ENCODE measurements at places on chromosomes 4 and X.

GRCh38 chr4:31807036-31807435, 1086.9 kb downstream of the PCDH7 start:
- DNase-seq = no peak

GRCh38 chr4:179709961-179710624, 2267.9 kb upstream of the AGA start:
- DNase-seq = no peak

DNA sequence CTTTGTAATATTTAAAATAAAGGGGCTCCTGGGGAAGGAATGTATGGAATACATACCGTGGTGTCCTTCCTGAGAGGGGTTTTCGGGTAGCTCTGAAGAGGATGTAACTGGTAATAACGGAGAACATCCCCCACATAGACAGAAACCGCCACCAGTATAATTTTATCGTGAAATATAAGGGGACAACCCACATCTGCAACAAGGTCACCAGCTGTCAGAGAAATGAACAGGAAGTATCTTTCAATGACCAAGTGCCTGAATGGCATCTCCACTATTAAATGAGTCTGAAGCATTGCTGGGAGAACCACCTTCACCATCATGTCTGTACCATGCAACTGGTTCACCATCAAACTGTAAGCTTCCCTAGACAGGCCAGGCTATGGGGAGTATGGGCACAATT, 31.7 kb downstream of the RNF175 start:
- DNase-seq = no peak

GRCh38 chr4:138832563-138832962, 183.0 kb upstream of the NOCT start:
- DNase-seq = no peak

DNA sequence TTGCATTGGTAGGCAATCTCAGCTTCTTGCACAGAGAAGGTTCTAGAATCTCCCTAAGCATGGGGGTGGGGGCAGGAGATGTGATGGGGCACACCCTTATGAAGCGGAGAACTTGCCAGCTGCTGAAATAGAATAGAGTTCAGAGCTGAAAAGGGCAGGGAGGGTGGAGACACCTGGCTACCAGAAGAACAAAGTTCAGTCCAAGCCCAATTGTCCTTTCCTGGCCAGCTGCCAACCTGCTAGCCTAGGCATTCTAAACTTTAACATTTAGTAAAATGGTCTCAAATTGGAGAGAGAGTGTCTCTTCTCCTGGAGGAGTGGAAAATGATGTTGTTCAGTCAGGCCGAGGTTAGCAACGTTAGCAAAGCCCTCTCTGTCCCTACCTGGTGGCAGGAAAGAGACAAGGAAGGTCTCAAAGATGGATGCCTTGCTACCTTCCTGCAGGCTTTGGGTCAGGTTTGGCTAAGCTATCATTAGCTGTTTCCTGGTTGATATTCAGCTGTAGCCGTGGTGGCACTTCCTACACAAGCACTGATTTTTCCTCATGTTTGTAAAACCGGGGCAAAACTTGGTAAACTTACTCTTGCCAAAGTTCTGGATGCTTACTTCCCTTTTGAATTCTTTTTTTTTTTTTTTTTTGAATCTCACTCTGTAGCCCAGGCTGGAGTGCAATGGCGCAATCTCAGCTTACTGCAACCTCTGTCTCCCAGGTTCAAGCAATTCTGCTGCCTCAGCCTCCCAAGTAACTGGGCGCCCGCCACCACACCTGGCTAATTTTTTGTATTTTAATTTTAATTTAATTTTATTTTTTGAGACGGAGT, 34.7 kb upstream of the NYX start:
- DNase-seq = no peak

DNA sequence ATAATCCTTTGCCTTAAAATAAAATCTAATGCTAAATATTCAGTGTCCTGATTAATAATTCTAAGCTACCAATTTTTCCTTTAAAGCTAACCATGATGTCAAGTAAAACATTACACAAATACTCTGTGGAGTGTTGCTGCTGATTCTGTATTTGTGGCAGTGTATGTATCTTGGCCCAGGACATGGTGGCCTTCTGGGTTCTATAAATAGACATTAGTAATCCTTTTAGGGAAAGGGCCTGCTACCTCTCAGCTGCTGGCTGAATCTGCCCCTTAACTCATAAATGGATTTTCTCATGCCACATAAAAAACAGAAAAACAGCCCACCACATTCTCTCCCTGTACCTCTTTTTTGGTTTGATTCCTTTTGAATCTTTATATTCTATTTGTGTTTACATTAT, 1.2 kb upstream of the XK start:
- no peak for DNase-seq

DNA sequence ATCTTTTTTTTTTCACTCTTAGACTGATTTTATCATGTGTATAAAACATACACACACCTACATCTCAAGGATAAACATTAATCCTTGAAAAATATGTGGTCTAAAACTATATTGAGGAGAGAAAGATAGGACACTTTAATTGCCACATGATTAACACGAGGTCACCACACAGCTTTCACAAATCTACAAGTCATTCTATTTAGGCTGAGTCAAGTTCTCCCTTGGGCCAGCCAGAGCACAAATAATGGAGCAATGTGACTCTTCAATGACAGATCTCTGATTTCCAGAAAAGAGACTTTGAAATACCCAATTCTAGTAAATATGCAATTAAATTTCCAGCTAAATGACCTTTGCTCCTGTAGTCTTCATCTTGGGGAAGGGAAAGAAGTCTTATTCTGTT, 12.9 kb upstream of the ADH4 start:
- DNase-seq = no peak

GRCh38 chr4:82140422-82140821, 233.4 kb downstream of the HNRNPD start:
- DNase-seq = no peak

DNA sequence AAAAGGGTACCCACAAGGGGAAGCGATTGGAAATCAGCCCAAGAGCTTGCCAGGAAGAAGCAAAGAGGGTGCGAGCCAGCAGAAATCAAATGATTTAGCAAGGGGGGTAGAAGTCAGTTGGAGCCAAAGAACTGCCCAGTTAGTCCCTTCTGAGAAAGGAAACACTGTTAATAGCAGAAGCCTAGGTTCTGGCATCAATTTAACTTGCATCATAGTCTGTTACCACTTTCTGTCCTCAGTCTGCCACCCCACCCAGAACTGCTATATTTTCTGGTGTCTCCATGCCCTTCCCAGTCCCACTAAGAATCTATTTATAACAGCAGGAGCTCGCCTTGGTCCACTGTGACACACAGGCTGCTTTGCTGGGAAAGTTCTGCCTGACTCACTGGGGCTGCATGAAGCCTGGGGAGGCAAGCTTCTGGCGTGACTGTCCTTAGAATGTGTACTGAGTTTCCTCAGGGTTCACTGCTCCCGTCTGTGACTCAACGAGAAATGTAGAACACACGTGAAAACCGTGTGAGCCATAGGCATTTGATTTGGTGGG, 157.8 kb upstream of the TTC29 start:
- DNase-seq = no peak

DNA sequence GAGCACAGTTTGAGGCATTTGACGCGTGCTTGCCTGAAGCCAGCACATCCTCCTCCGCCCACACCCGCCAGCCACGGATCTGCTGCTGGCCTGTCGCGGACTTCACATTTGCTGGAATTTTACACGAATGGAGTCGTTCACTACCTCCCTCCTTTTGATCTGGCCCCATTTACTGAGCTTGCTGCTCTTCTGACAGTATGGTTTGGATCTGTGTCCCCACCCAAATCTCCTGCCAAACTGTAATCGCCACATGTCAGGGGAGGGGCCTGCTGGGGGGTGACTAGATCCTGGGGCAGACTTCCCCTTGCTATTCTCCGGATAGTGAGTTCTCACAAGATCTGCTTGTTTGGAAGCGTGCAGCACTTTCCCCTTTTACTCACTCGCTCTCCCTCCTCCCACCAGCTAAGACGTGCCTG, 19.9 kb upstream of the CPLX1 start:
- DNase-seq = no peak

GRCh38 chr4:187726485-187726884, 269.1 kb upstream of the ZFP42 start:
- DNase-seq = no peak

DNA sequence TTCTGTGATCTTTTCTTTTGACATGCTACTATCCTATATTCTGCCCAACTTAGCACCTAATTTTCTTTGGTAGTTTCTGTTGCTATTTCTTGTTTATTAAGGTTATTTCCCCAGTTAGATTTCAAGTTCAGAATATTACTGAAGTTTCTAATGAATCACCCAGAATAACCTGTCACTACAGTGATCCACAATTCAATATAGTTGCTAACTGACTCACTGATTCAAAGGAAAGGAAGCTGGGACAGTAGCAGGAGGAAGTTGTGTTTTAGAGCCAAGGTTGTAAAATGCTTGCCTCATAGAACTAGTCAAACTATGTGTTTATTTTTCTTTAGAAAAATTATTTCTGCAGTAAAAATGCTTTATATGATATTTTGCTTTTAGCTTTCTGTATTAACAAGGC, 37.4 kb downstream of the PAK3 start:
- DNase-seq = no peak

- no peak for DNase-seq
Observed at GRCh38 chrX:100625985-100626491, 10.6 kb downstream of the TSPAN6 start.

DNA sequence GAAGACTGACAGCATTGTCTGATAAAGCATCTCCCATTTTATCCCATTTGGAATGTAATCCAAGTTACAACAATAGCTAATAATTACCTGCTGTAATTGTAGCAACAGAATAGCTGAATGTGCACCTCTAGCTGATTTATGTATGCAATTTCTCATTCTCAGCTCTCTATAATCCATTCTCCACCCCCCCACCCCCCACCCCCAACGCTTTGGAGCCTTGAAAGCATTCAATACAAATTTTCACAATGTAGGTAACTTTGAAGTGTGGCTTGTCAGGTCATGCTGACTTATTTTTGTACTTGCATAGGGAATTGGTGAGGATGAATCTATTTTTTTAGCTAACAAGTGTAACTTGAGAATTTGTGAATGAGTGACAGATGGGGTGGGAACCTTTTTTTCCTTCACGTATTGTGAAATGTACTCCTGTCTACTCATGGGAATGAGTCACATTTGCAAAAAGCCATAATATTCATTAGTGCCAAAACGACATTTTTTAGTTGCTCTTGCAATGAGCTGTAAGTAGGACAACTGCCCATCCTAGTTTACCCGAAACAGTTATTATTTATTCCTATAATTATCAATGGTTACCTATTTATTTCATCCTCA, 159.3 kb downstream of the PALLD start:
- DNase-seq = no peak

GRCh38 chr4:102868153-102868780, 525 bp upstream of the CISD2 start:
- DNase-seq = peak; percentile 41

GRCh38 chrX:33324099-33324498, 112.8 kb upstream of the DMD start:
- DNase-seq = no peak

DNA sequence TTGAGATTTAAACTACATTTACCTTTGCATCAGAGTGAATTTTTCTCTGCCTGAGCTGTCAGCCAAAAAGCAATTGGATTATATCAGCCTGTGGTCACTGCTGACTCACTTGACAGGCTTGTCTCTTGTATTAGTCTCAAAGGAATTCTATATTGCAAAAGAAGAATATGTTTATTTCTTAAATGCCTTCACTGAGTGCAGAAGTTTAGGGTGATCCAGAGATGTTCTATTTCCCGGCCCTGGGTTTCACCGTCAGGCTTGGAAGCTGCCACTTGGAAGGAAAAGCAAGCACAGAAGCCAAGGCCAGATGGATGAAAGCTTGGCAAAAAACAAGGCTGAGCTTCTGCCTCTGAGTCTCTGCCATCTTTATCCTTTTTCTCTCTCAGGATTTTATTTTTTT, 80.9 kb downstream of the FAM114A1 start:
- DNase-seq = no peak
